ENCODE measurements at places on chromosomes 5 and 9.

- DNase-seq: no peak
These were observed 231.0 kb downstream of the CDK5RAP2 start for GRCh38 chr9:120348951-120349429.

GRCh38 chr5:124079062-124079461, 567.1 kb downstream of the CSNK1G3 start:
- DNase-seq: no peak

DNA sequence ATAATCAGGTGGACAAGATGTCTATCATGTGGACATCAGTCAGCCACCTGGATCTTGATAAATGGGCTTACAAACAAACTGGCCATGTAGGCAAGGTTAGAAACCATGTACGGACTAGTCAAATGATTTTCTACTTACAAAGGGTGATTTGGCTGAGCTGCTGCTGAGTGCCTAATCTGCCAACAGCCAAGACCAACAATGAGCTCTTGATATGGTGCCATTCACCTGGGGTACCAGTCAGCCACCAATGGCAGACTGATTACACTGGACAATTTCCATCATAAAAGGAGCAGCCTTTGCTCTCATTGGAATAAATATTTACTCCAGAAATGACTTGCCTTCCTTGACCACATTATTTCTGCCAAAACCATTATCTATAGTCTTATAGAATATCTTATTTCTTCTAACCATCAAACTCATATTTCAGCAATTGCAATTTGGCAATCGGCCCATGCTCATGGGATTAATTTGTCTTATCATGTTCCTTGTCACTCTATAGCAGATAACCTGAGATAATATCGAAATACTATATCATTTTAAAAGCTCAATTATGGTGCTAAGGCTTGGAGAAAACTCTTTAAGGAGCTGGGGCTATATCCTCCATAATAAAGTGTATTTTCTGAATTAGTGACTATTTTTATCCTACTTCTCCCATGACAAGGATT, 135.1 kb downstream of the SLC25A46 start:
- no peak for DNase-seq

DNA sequence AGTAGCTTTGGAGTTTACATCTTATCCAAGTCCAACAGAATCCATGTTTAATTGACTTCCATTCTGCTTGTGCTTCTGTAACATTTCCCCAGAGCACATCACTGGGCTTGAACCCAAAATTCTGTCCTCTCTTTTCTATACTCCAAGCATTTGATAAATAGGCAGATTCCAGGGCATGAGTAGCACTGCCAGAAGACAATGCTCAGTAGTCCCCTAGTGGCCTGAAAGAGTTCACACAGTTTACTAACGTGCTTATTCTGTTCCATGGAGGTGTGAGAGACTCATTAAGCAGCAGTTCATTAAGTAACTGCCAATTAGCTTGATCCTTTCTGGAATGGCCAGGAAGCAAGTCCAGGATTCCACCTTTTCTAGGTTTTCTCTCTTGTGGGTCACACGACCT, 9.4 kb upstream of the GABRA6 start:
- DNase-seq: no peak

DNA sequence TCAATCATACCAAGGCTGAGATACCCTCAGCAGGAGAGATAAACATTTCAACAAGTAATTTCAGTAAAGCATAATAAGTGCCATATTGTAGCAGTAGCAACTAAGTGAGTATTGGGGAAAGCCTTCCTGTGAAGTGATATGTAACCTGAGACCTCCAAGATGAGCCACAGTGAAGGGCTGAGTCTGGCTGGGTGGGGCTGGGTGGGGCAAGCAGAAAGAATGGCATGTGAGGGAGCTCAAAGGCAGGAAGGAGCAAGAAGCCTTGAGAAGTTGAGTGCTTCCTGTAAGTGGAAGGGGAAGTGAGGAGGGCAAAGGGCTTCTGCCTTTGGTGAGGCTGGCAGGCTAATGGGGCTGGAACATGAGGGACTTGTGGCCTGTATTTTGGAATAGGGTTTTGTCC, 19.7 kb upstream of the ASTN2 start:
- no peak for DNase-seq

GRCh38 chr5:75113354-75114113, 61.2 kb upstream of the GCNT4 start:
- no peak for DNase-seq

DNA sequence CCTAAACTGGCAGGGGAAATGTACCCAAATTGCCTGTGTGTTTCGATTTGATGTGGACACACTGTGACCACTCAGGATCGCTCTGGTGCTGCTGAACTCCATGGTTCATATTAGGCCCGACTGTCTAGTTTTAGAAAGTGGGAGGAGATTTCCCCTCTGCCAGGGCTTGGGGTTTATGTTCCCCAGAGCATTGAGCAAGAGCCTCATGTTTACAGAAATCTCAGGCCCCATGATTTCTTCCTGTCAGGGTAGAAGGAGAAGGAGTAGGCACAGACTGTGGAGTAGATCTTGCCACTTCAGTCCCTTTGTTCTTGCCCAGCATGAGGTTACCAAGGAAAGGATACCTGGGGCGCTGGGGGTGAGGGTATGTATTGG, 40.8 kb upstream of the GLRX start:
- DNase-seq: no peak

DNA sequence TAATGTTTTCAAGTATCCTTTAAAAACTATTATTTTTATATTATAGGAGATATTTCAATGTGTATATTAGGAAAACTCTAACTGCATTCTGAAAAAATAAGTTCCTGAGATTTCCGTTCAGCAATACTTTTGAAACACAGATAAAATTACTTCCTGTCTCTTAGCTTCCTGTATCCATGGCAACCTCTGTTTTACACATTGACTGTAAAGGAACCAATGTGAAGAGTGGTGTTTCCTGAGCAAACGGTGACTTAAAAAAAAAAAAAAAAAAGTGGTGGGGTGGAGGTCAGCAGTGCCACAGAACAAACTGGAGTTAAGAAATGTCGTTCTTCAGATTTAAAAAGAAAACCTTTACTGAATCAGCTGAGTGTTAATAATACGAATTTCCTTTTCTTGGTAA, at the start of gene LRRC70:
Gene LRRC70 (plus strand): TSS at position 280 of the 400 bp plus-strand sequence. CDS start 620 bp downstream, outside the sequence.
- DNase-seq: peak; percentile 21

DNA sequence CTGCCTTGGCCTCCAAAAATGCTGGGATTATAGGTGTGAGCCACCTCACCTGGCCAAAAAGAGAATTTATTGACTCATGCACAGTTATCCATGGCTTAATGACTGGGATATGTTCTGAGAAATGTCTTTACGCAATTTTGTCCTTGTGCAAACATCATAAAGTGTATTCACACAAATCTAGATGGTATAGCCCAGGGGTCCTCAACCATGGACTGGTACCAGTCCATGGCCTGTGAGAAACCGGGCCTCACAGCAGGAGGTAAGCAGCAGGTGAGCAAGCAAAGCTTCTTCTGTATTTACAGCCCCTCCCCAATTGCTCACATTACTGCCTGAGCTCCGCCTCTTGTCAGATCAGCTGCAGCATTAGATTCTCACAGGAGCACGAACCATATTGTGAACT, 12.4 kb upstream of the SIL1 start:
- no peak for DNase-seq

GRCh38 chr9:126122901-126123616, 203.6 kb upstream of the MVB12B start:
- DNase-seq: no peak

DNA sequence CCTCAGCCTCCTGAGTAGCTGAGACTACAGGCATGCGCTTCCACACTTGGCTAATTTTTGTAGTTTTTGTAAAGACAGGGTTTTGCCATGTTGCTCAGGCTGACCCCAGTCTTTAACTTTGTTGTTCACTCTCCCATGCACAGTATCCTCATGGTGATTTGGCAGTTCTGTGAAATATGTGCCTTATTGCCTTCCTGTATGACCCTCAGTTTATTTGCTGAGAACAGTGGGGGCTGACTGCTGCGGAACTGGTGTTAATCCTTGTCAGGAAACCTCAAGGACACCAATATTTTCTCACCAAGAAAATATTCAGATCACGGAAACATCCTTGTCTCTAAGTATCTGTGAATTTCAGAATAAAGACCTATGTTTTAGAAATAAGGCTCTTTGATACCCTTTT, 287.8 kb downstream of the ARRDC3 start:
- no peak for DNase-seq

- no peak for DNase-seq
These were observed 14.0 kb downstream of the CCDC187 start for GRCh38 chr9:136289651-136290507.

GRCh38 chr5:147939431-147940114, 33.2 kb upstream of the C5orf46 start:
- no peak for DNase-seq

DNA sequence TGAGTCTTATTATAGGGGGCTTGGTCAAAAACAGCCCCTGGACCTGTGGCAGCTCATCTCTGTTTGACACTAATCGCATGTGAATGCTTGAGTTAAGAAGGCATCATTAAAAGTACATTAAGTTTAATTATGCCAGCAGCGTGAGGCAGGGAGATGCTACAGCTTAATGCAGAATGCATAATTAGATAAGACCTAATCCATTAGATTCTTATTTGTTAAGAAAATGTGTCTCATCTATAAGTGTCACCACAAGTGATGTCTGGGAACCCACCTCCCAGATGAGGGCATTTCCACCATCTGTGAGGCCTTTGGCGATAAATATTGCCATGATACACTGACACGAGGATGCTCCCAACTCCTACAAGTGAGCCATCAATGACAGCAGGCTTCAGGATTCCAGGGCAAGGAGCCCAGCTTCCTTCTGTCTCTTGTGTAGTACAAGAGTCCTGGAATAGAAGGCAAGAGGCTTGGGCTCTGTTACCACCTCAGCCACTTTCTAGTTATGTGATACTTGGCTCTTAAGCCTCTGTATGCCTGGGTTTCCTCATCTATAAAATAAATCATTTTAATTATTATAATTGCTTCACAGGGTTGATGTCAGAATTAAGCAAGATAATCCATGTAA, 202.7 kb downstream of the FAM114A2 start:
- no peak for DNase-seq

- DNase-seq: no peak
These were observed 481.6 kb upstream of the KIF2A start for GRCh38 chr5:61824396-61824795.

GRCh38 chr9:105187781-105188180, 56.7 kb upstream of the SLC44A1 start:
- no peak for DNase-seq

DNA sequence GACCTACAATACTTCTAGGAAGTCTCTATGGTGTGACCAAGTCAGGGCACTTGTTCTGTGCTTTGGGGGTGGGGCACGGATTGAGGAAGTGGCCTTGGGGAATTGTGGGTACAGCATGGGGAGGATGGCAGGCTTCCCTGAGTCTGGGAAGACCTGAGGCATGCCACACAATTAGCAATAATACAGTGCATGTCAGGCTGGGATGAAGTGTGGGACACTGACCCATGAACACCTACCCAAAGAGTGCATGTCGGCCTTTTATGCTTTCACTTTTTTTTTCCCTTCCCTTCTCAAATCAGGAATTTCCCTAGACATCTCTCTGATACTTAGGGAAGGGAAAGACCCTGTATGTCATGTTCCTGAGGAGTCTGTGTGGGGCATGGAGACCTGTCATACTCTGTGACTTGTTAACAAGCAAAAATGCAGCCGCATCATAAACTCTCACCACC, 146.4 kb downstream of the PALM2AKAP2 start:
- no peak for DNase-seq
